ENCODE measurements at places on chromosomes 7 and 10.

DNA sequence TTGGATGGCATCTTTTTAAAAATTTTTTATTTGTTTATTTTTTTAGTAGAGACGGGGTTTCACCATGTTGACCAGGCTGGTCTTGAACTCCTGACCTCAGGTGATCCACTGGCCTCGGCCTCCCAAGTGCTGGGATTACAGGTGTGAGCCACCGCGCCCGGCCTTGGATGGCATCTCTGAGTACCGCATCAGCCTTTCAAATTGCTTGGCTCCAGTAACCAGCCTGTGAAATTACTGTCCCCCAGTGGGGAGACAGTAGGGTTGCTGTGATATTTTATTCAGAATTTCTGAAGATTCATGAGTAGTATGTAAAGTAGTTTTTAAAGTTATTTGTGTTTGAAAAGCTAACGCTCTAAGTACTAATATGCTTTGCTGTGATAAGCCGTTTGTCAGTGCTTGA lies 1.2 kb downstream of the NUB1 start:
- peaks cover 24% of the 10 kb centered on the region for H3K36me3 ChIP-seq
- peak overlapping the region; percentile 66 for H3K4me3 ChIP-seq
- H3K27ac ChIP-seq: no peak overlapping the region
- H3K27me3 ChIP-seq: no peaks in the 10 kb centered on the region
- DNase-seq: no peak
- no peaks in the 10 kb centered on the region for H3K4me1 ChIP-seq

DNA sequence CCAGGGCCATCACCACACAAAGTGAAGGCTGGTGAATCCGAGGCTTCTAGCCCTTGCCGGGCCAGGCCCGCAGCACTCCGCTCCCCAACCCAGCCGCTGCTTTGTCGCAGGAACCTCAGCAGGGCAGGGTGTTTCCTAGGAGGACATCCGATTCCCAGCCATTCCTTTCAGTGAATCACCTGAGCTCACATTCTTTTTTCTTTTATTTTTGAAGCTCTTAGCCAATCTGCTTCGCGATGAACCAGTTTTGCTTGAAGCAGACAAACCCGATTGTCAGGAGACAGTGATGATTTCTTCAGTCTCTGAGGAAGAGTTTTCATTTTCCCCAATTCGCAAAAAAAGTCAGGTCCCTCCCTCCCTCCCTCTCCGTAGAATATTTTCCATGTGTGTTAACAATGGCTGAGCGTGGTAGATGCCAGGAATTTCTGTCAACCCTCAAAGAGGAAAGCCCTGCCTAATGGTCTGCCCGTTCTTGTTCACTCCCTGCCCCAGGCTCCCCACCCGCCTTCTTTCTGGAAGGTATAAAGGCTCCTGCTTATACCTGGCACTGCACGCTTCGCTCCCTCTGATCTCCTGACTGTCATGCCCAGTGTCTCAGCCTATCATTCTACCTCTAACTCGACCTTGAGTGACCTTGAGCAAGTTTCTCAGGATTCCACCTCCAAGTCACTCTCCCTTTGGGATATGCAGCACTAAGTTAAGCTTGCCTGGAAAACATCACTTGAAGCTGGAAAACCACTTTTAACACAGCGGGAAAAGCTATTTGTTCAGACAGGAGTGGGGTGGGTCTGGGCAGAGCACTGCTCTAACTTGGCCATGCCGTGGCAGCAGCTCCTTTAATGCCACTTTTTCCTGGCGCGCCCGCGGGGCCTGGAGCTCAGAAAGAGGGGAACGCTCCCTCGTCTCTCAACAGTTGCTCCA lies 35.1 kb downstream of the EGFR start:
- no peaks in the 10 kb centered on the region for H3K36me3 ChIP-seq
- H3K27ac ChIP-seq: no peak overlapping the region
- H3K27me3 ChIP-seq: no peaks in the 10 kb centered on the region
- H3K4me3 ChIP-seq: no peak overlapping the region

GRCh38 chr7:69211739-69212138 lies 386.5 kb upstream of the AUTS2 start:
- H3K36me3 ChIP-seq: no peaks in the 10 kb centered on the region
- no peak overlapping the region for H3K4me3 ChIP-seq
- H3K27ac ChIP-seq: no peak overlapping the region

GRCh38 chr10:11856678-11857077 lies 33.5 kb downstream of the PROSER2 start:
- no peak overlapping the region for H3K4me3 ChIP-seq
- no peaks in the 10 kb centered on the region for H3K4me1 ChIP-seq
- no peak overlapping the region for H3K27ac ChIP-seq
- no peaks in the 10 kb centered on the region for H3K27me3 ChIP-seq

GRCh38 chr10:59508296-59508695 lies 145.9 kb upstream of the FAM13C start:
- H3K4me3 ChIP-seq: no peak overlapping the region
- H3K4me1 ChIP-seq: no peaks in the 10 kb centered on the region
- H3K27ac ChIP-seq: no peak overlapping the region
- DNase-seq: no peak
- no peaks in the 10 kb centered on the region for H3K27me3 ChIP-seq

DNA sequence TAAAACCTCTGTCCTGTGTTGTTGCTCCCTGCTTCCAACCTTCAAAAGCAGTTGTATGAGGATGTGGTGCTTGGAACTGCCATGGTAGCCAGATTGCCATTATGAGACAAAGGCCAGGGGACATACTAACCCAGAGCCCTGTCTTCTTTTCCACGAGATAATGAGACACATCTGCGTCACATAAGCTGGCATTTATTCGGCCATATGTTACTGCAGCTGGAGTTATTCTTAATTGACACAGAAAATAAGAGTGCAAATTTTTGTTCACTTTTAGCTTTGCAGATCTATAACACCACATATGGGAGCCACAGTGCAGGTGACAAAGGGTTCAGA lies 15.5 kb upstream of the PDLIM1 start:
- H3K27ac ChIP-seq: no peak overlapping the region
- peaks cover 44% of the 10 kb centered on the region for H3K4me1 ChIP-seq
- no peaks in the 10 kb centered on the region for H3K27me3 ChIP-seq
- no peak overlapping the region for H3K4me3 ChIP-seq

DNA sequence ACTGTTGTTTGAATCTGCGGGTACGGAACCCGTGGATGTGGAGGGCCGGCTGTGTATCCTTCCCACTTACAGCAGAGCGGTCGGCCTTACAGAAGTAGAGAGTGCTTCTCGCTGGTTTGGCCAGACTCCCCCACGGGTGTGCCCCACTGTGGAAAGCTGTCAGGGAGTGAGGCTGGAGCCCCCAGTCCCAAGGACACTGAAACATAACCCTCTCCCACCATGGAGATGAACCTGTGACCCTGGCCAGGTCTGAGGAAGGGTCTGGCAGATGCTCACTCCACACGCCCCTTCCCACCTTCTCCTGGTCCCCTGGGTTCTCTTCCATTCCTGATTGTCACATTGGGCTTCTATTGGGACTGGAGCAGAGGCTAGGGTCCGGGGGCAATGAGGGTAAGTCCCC lies 39.6 kb downstream of the TSPAN15 start:
- no peaks in the 10 kb centered on the region for H3K27me3 ChIP-seq
- no peak overlapping the region for H3K4me3 ChIP-seq
- DNase-seq: no peak
- H3K4me1 ChIP-seq: peaks cover 32% of the 10 kb centered on the region

DNA sequence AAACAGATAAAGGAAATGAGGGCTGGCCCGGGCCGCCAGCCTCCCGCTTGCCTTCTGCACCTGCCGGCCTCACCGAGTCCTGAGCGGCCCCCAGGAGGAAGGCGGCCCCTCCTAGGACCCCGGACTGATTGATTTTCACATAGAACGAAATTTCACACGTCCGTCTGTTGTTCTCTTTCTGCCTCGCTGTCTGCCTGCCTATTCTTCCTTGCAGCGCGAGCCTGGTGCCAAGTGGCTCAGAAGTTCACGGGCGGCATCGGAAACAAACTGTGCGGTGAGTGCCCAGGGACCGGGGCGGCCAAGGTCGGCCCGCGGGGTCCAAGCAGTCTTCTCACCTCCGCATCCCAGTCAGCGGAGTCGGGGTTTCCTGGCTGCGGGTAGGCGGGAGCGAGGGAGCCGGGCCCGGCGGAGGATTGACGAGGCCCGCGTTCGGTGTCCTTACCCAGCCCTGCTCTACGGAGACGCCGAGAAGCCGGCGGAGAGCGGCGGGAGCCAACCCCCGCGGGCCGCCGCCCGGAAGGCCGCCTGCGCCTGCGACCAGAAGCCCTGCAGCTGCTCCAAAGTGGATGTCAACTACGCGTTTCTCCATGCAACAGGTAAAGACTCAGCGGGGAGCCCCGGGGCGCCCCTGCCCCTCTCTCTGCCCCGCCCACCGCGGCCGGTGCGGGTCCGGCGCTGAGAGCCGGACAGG lies 967 bp downstream of the GAD2 start:
- no peak for DNase-seq
- H3K4me3 ChIP-seq: peak overlapping the region; percentile 18
- peaks cover 19% of the 10 kb centered on the region for H3K4me1 ChIP-seq
- H3K27me3 ChIP-seq: peaks cover 99% of the 10 kb centered on the region
- no peaks in the 10 kb centered on the region for H3K36me3 ChIP-seq

- no peaks in the 10 kb centered on the region for H3K4me1 ChIP-seq
- no peaks in the 10 kb centered on the region for H3K27me3 ChIP-seq
- H3K36me3 ChIP-seq: peaks cover 45% of the 10 kb centered on the region
- no peak for DNase-seq
- peak overlapping the region; percentile 43 for H3K27ac ChIP-seq
- no peak overlapping the region for H3K4me3 ChIP-seq
Measured at GRCh38 chr10:124993736-124994451, 52.0 kb downstream of the ZRANB1 start.

GRCh38 chr10:78513330-78513729 lies 479.7 kb downstream of the RPS24 start:
- H3K4me3 ChIP-seq: no peak overlapping the region
- no peaks in the 10 kb centered on the region for H3K36me3 ChIP-seq
- no peak overlapping the region for H3K27ac ChIP-seq
- H3K4me1 ChIP-seq: no peaks in the 10 kb centered on the region
- DNase-seq: peak; percentile 22
- H3K27me3 ChIP-seq: no peaks in the 10 kb centered on the region

GRCh38 chr10:70319183-70319582 lies 35.4 kb upstream of the NPFFR1 start:
- H3K4me3 ChIP-seq: no peak overlapping the region
- H3K27ac ChIP-seq: no peak overlapping the region
- no peaks in the 10 kb centered on the region for H3K27me3 ChIP-seq
- DNase-seq: no peak

DNA sequence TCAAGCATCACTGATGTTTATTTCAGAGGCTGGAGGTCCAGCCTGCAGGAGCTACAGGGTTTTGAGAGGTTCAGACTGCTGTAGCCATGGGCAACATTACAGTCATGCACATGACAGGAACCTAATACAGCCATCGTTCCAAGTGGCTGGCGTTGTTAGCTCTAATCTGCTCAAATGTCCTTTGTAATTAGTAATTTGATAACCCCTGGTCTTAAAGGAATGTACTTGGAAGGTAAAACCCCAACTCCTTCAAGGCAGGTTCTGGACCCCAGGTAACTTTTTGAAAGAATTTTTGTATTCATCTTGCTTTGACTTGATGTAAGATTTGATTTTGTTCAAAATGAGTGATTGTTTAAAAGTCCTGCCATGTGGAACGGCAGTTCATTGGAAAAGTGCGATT lies 34.7 kb upstream of the FOXI2 start:
- H3K27me3 ChIP-seq: no peaks in the 10 kb centered on the region
- no peaks in the 10 kb centered on the region for H3K4me1 ChIP-seq
- no peak for DNase-seq
- no peaks in the 10 kb centered on the region for H3K36me3 ChIP-seq
- H3K27ac ChIP-seq: no peak overlapping the region
- H3K4me3 ChIP-seq: no peak overlapping the region

DNA sequence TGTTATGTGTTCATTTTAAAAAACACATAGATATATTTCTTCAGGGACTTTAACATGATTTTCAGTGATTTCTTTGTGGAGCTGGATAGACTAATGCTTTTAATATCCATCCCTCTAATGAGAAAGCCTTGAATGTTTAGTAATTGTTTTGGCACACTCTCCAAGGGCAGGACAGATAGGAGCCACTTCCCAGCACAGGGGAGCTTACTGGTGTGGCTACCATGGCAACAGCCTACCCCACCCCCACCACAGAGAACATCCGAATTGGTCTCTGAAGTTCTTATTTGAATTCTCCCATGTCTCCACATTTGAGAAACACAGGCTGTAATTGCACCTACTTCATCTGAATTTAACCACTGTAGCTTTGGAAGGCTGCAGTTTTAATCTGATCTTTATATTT lies 87.7 kb downstream of the PRKG1 start:
- no peaks in the 10 kb centered on the region for H3K4me1 ChIP-seq
- H3K4me3 ChIP-seq: no peak overlapping the region
- no peaks in the 10 kb centered on the region for H3K27me3 ChIP-seq

DNA sequence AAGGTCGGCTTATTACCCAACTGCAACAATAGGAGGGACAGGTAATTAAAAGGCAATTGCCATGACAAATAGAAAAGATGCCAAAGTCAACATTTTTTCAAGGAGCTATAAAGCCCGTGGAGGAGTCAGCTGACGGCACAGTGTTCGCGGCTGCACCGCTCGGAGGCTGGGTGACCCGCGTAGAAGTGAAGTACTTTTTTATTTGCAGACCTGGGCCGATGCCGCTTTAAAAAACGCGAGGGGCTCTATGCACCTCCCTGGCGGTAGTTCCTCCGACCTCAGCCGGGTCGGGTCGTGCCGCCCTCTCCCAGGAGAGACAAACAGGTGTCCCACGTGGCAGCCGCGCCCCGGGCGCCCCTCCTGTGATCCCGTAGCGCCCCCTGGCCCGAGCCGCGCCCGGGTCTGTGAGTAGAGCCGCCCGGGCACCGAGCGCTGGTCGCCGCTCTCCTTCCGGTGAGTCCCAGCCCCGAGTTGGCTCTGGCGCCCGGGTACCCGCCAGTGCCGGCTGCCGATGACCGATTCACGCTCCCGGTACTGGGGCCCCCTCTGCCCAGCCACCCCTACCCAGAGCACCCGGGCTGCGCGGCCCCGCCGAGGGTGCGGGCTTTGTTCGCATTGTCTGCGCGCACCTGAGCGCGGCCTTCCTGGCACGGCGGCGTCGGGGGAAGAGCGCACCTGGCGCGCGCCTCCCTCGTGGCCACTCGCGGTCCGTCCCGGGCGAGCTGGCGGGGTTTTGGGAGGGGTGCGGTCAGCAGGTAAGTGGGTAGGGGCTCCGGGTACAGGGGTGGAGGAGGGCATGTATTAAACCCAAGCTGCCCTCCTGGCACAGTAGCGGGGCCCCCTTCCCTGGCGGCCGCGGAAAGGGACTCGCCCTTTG lies at the start of gene VWA2:
VWA2 (plus strand) TSS at position 138 of the 877 bp plus-strand sequence. CDS start 9,460 bp downstream, outside the sequence.
- peak; percentile 70 for DNase-seq
- H3K4me3 ChIP-seq: peak within 1 kb of the TSS; percentile 40
- H3K4me1 ChIP-seq: peaks cover 3% of the 10 kb centered on the region
- H3K27me3 ChIP-seq: peaks cover 74% of the 10 kb centered on the region
- no peak within 1 kb of the TSS for H3K27ac ChIP-seq

GRCh38 chr7:74417419-74417971 lies 36.2 kb upstream of the GTF2IRD1 start:
- peak; percentile 78 for DNase-seq
- no peaks in the 10 kb centered on the region for H3K4me1 ChIP-seq
- H3K27me3 ChIP-seq: no peaks in the 10 kb centered on the region
- no peak overlapping the region for H3K27ac ChIP-seq

- no peak overlapping the region for H3K4me3 ChIP-seq
- H3K27me3 ChIP-seq: no peaks in the 10 kb centered on the region
- no peaks in the 10 kb centered on the region for H3K36me3 ChIP-seq
- peak; percentile 54 for DNase-seq
- no peaks in the 10 kb centered on the region for H3K4me1 ChIP-seq
Measured at GRCh38 chr7:80478683-80479082, 33.2 kb downstream of the GNAT3 start.

GRCh38 chr10:10589540-10590303 lies 427.9 kb upstream of the CELF2 start:
- H3K36me3 ChIP-seq: no peaks in the 10 kb centered on the region
- H3K4me3 ChIP-seq: no peak overlapping the region
- H3K27me3 ChIP-seq: no peaks in the 10 kb centered on the region

GRCh38 chr7:2540133-2540532 lies 15.2 kb downstream of the BRAT1 start:
- DNase-seq: no peak
- H3K27me3 ChIP-seq: no peaks in the 10 kb centered on the region
- H3K4me3 ChIP-seq: no peak overlapping the region
- no peak overlapping the region for H3K27ac ChIP-seq
- H3K4me1 ChIP-seq: no peaks in the 10 kb centered on the region
- peaks cover 30% of the 10 kb centered on the region for H3K36me3 ChIP-seq

Data from cardiac muscle cell (in vitro differentiated cells and primary cell).